ENCODE measurements at places on chromosomes 4 and X.

- DNase-seq = no peak
- no peak overlapping the region for H3K4me3 ChIP-seq
- H3K36me3 ChIP-seq = no peaks in the 10 kb centered on the region
- no peaks in the 10 kb centered on the region for H3K27me3 ChIP-seq
Observed at GRCh38 chr4:76059750-76060149, 14.8 kb upstream of the ART3 start.

- H3K4me1 ChIP-seq = peaks cover 19% of the 10 kb centered on the region
- peaks cover 36% of the 10 kb centered on the region for H3K36me3 ChIP-seq
- no peak for DNase-seq
- H3K4me3 ChIP-seq = no peak overlapping the region
- H3K27ac ChIP-seq = no peak overlapping the region
Observed at GRCh38 chrX:57596516-57596915, 4.7 kb downstream of the ZXDB start.

DNA sequence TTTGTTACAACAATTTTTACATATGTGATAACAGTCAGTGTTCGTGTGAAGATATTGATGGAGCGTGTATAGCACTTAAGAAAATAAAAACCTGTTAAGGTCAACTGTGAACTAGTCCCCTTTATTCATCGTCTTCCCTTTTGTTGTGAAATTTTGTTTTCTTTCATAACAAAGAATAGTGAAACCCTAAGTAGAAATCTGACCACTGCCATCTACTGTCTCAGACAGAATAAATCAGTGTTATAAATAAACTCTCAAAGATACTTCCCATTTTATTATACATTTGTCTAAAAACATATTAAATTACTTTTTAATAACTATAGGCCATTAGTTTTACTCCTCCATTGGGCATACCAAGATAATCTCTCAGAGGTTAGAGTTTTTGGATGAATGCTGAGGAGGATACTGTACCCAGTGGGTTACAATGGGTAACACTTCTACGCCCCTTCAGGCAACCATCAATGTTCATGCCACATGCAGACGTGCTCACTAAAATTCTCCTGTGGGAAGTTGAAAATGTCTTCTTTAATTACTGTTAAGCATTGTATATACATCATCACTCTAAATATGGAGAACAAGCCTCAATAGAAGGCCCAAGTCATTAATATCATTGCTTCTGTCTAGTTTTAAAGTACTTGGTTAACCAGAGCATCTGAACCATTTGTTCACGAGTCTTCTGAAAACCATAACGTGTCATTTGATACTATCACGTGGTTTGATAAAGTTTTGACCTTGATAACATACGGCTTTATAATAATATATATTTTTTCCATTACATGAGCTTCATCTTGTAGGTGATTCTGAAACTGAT is 171.2 kb downstream of the TMA16 start:
- no peaks in the 10 kb centered on the region for H3K36me3 ChIP-seq
- no peaks in the 10 kb centered on the region for H3K4me1 ChIP-seq
- no peak overlapping the region for H3K4me3 ChIP-seq

- H3K4me3 ChIP-seq = no peak overlapping the region
- no peaks in the 10 kb centered on the region for H3K27me3 ChIP-seq
- peaks cover 2% of the 10 kb centered on the region for H3K4me1 ChIP-seq
Observed at GRCh38 chr4:122968227-122968812, 45.9 kb upstream of the NUDT6 start.

DNA sequence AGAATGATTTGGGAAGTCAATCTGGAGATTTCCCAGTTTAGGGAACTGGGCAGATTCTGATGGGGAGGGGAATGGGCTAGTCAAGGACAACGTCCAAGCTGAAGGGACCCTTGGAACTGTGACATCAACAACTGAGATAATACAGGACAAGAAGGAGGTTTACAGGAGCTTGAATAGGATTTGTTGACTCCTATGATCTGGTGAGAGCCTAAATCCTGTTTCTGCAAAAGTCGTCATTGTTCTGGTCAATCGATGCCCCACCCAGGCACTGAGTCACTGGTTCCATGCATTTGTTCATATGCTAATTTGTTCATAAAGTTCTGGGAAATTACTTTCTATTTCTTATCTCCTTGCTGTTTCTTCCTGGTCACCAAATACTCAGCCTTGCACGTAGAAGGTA is 15.3 kb upstream of the PDGFRA start:
- H3K27ac ChIP-seq = no peak overlapping the region
- peaks cover 1% of the 10 kb centered on the region for H3K4me1 ChIP-seq
- H3K27me3 ChIP-seq = peaks cover 17% of the 10 kb centered on the region
- H3K36me3 ChIP-seq = no peaks in the 10 kb centered on the region

GRCh38 chr4:24793219-24794005 is 2.0 kb upstream of the SOD3 start:
- DNase-seq = no peak
- H3K27ac ChIP-seq = no peak overlapping the region
- H3K27me3 ChIP-seq = peaks cover 2% of the 10 kb centered on the region
- no peaks in the 10 kb centered on the region for H3K4me1 ChIP-seq
- H3K4me3 ChIP-seq = no peak overlapping the region

DNA sequence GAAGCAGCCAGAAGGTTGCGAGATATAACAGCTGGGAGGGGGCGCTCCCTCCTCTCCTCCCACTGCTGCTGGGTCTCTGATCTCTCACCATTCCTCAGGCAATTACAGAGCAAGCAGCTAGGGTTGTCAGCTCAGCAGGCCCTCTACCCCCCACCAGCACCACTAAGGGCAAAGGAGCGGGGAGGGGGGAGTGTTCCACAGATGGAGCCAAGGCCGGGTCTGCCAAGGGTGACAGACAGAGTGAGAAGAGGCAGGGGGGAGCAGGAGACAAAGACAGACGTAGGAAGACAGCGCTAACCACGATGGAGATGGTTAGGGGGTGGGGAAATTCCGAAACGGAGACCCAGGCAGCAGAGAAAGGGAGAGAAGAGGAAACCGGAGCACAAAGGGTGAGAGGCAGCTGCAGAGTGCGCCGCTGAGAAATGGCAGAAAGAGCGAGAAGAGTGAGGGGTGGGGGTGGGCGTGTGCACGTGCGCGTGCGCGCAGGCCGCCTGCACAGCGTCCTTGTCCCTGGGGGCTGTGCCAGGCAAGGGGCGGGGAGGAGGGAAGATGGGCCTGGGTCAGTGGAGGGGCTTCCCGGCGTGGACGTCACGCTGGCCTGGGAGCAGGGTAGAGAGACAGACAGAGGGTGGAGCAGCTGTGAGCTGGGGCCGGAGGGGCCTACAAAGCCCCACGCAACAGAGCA is 6.9 kb downstream of the L1CAM start:
- DNase-seq = no peak
- no peaks in the 10 kb centered on the region for H3K36me3 ChIP-seq
- peaks cover 14% of the 10 kb centered on the region for H3K4me1 ChIP-seq
- peak overlapping the region; percentile 58 for H3K27ac ChIP-seq

DNA sequence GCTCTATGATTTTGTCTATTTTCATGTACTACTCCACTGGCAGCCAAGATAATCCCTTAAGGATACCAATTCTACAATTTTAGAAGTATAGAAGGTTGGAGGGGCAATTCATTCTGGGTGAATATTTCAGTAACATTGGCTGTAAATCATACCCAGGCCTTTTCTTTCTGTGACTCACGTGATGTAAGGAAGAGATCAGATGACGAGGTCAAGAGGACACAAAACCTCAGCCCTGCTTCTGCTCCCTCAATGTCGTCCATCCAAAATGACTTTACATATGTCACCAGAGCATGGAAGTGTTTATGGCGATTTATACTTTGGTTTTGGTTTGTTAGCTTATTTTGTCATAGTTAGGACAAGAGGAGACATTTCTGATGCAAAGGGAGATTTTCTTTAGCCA is 70.7 kb upstream of the SLC4A4 start:
- peaks cover 3% of the 10 kb centered on the region for H3K27me3 ChIP-seq
- no peak for DNase-seq
- no peak overlapping the region for H3K4me3 ChIP-seq

DNA sequence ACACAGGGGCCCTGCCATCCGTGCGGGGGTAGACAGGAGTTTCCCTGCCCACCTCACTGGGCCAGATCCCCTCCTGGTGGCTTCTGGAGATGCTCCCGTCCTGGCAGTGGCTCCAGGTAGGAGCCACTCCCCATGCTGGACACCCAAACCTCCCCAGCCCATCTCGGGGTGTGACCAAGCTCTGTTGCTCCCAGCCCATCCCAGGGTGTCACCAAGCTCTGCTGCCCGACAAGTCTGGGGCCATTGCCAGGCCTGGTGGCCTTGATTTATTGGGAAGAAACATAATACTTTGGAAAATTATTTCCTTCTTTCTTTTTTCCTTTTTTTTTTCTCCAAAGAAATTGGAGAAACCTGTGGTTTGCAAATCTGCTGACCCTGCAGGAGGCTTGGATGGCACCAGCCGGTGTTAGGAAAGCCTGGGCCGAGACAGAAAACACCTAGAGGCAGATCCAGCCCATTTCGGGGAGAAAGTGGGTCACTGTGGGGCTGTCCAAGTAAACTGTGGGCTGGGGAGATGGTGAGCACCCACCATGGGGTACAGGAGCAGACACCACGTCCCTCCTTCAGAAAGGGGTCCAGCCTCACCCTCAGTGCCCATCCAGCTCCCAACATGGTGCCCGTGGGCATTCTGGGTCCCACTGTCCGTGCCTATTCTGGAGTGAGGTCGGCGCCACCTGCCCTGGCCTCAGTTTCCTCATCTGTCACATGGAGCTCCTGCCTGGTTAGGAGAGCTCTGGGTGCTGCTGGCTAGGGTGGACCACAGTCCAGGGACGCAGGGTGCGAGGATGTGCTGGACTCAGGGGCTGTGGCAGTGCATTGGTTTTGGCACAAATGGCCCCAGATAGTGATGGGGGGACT is 59.4 kb upstream of the ADRA2C start:
- peaks cover 2% of the 10 kb centered on the region for H3K27me3 ChIP-seq
- H3K4me3 ChIP-seq = no peak overlapping the region
- H3K27ac ChIP-seq = no peak overlapping the region
- no peaks in the 10 kb centered on the region for H3K36me3 ChIP-seq

- H3K4me1 ChIP-seq = peaks cover 52% of the 10 kb centered on the region
- peaks cover 53% of the 10 kb centered on the region for H3K36me3 ChIP-seq
- no peak for DNase-seq
- H3K4me3 ChIP-seq = peak overlapping the region; percentile 72
Observed at GRCh38 chr4:39353478-39354253, 12.5 kb downstream of the RFC1 start.

GRCh38 chr4:3730422-3731190 is 35.6 kb upstream of the ADRA2C start:
- DNase-seq = no peak
- no peaks in the 10 kb centered on the region for H3K4me1 ChIP-seq
- no peaks in the 10 kb centered on the region for H3K27me3 ChIP-seq

DNA sequence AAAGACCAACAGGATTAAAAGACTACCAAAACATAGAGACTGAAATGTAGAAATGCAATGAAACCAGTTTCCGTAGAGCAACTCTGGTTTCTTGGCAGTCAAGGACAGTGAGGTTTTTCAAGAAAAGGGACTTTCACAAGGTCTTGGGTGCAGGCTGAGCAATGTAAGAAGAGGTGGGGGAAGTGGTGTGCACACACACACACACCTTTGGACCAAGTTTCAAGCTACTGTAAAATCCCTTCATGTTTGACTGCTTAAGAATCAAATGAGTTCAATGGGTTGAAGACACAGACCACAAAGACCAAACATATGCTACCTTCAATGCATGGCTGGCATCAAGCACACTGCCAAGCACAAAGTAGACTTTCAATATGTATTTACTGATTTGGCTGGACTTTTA is 17.8 kb upstream of the MCF2 start:
- no peak for DNase-seq
- H3K27me3 ChIP-seq = no peaks in the 10 kb centered on the region
- peaks cover 8% of the 10 kb centered on the region for H3K4me1 ChIP-seq
- no peak overlapping the region for H3K4me3 ChIP-seq
- H3K36me3 ChIP-seq = peaks cover 7% of the 10 kb centered on the region

GRCh38 chr4:832536-832935 is 6.6 kb upstream of the CPLX1 start:
- no peaks in the 10 kb centered on the region for H3K4me1 ChIP-seq
- peaks cover under 1% of the 10 kb centered on the region for H3K36me3 ChIP-seq
- no peak for DNase-seq
- no peak overlapping the region for H3K4me3 ChIP-seq

GRCh38 chr4:97867557-97868091 is 275.7 kb downstream of the STPG2 start:
- H3K27me3 ChIP-seq = no peaks in the 10 kb centered on the region
- H3K4me3 ChIP-seq = no peak overlapping the region
- no peaks in the 10 kb centered on the region for H3K36me3 ChIP-seq
- no peak overlapping the region for H3K27ac ChIP-seq

- no peaks in the 10 kb centered on the region for H3K36me3 ChIP-seq
- H3K27me3 ChIP-seq = no peaks in the 10 kb centered on the region
- H3K4me3 ChIP-seq = no peak overlapping the region
- no peak for DNase-seq
Observed at GRCh38 chr4:3945511-3946290, 179.5 kb downstream of the ADRA2C start.

- DNase-seq = no peak
- peaks cover 5% of the 10 kb centered on the region for H3K36me3 ChIP-seq
- H3K4me3 ChIP-seq = no peak overlapping the region
- H3K4me1 ChIP-seq = peaks cover 27% of the 10 kb centered on the region
- H3K27me3 ChIP-seq = no peaks in the 10 kb centered on the region
- H3K27ac ChIP-seq = no peak overlapping the region
Observed at GRCh38 chr4:152512483-152512882, 23.4 kb downstream of the FBXW7 start.

GRCh38 chr4:74104145-74104544 is 5.2 kb upstream of the CXCL2 start:
- peaks cover 32% of the 10 kb centered on the region for H3K27me3 ChIP-seq
- H3K4me1 ChIP-seq = peaks cover 5% of the 10 kb centered on the region
- no peak overlapping the region for H3K4me3 ChIP-seq
- no peaks in the 10 kb centered on the region for H3K36me3 ChIP-seq
- no peak overlapping the region for H3K27ac ChIP-seq

DNA sequence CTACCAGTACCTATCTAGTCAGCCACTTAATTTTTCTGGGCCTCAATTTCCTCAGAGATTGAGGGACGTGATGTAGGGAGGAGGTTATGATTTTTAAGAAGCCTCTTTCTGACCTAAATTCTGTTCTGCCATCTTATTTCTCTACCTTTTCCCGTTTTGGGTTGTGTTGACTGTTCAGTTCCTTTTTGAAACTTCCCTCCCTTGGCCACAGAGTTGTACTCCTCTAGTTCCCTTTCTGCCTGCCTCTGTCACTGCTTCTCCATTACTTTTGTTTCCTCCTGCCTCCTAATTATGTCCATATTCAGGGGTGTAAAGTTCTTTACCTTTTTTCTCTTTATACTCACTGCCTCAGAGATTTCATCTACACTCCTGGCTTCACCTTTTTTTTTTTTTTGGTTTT is 25.4 kb downstream of the CLCN5 start:
- H3K27me3 ChIP-seq = no peaks in the 10 kb centered on the region
- H3K27ac ChIP-seq = no peak overlapping the region

Measured in activated T-helper 2 cell treated with anti-CD3 and anti-CD28 coated beads, Interferon-gamma antibody, Interleukin-2, Interleukin-4, amounts not matched to agents 10 μg/mL and 5 μg/mL and 100 μg/mL, durations not matched to agents 14 hours and 24 hours and 36 hours (primary cell).